Activated B cell treated with CpG ODN at 0.5 μM for 24 hours (primary cell): ENCODE measurements at places on chromosomes 13 and 19.

DNA sequence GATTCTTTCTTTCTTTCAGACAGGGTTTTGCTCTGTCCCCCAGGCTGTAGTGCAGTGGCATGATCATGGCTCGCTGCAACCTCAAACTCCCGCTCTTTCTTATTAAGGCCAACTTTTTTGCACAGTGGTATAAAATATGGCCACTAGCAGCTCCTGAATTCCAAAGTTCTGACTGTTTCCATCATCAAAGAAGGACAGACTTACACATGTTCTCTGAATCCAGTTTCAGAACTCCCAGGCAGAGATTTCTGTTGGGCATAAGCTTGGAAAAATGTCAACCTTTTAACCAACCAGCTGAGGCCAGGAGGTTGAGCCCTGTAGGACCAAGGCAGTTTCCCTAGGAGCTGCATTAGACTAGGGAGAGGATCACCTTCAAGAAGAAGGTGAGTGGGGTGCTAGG lies 184.1 kb downstream of the HS6ST3 start:
- no peak for DNase-seq

- DNase-seq: no peak
These were observed 15.3 kb downstream of the ZNF536 start for GRCh38 chr19:30387311-30388115.

DNA sequence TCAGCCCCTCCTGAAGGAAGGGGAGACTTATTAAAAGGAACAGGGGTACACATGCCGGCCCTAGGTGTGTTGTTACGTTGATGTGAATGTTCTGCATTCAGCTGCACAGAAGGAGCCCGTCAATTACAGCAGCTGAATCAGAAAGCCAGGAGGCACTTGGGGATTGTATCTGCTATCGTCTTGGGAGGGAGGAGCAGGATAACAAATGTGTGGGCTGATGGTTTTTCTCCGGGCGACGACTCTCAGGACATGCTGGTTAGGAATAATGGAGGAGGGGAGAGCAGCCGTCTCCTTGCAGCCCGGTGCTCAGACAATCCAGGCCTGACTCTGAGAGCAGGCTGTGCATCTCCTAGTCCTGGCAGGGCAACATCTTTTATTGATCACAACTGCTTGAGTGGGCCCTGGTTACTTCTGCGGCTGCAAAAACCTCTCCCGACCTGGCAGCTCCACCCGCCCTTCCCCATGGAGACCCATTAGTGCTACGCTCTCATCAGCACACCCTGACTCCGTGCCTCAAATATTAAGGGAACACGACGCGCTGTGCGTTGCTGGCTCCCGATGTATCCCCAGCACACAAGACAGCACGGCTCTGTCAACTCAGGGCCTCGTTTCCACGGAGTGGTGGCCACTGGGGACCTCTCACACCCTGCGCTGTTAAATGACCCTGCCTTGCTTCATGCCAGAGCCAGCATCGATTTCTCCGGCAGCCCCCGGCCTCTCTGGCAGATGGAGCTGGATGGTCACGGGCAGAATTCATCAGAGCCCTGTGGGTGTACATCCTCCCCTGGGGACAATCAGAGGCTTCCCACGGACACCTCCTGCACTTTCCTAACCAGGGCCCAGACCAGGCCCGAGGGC lies 25.3 kb downstream of the PEPD start:
- no peak for DNase-seq

GRCh38 chr19:16070366-16070990 lies 5.8 kb upstream of the TPM4 start:
- DNase-seq: peak; percentile 64

- no peak for DNase-seq
These were observed 741.0 kb downstream of the UQCRFS1 start for GRCh38 chr19:28471731-28472510.

DNA sequence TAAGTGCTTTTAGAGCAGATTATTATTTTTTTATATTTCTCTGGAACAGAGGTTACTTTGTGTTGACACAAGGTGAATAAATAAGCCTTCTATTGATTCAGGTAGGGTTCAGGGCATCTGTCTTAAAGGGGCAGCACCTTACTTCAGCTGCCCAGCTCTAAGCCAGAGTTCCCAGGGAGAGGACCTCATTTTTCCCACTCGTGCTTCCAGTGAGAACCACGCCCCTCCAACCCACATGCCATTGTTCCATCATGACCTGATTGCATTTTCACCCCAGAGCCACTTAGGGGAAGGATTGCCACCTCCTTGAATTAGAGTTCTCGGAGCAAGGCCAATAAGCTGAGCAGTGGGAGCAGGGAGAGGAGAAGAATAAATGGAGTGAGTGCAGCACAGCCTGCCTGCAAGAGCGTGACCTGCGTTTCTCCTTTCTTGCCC lies 104.3 kb upstream of the FRY start:
- DNase-seq: no peak

GRCh38 chr19:2815191-2815614 lies 4.5 kb upstream of the ZNF554 start:
- DNase-seq: no peak

DNA sequence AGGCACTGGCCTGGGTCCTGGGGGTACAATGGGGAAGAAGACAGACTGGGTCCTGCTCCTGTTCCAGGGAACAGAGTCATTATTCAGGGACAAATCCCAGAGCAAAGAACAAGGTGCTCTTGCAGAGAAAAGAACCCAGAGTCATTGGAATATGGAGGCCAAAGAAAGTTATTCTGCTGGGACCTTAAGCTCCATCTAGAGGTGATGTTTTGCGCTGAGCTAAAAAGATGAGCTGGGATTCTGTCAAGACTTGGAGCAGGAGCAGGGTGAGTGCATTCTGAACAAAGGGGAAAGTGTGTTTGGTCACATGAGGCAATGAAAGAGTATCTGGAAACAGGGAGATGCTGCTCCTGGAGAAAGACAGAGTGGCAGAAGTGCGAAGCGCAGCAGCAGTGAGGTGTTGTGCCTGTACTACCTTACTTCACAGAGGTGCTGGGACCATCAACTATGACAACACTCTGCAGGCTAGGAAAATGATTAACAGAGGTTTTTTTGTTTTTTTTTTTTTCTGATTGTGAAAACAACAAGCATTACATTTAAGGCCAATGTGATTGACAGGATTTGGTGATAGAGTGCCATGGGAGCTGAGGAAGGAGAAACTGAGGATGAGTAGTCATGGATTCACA lies 95.3 kb upstream of the TNFSF11 start:
- no peak for DNase-seq

DNA sequence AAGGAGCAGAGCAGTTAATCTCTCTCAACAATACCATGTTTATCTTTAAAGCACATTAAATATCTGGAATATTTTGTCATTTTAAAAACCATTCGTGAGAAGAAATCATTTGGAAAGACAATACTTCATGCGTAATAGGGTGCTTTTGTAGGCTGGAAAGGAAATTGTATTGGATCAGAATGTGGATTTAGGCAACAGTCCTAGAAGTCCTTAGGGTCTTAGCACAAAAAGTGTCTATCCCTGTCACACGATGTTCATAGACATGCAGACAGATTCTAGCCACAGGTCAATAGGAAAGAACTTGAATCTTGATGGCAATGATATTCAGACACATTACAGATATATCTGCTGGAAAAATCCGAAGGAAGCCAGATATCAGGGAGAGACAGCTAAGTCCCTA lies 156.0 kb downstream of the KCTD12 start:
- no peak for DNase-seq
